ENCODE measurements at places on chromosomes 1 and 21.

- DNase-seq = no peak
These were observed at the start of gene FAM43B for GRCh38 chr1:20551945-20552727. FAM43B (plus strand) TSS chr1:20552573; CDS start chr1:20552974, 401 bp downstream.

GRCh38 chr1:38004284-38005108, 818 bp downstream of the FHL3 start:
- no peak for DNase-seq

GRCh38 chr1:240455228-240455821, 156.6 kb downstream of the GREM2 start:
- DNase-seq = no peak

DNA sequence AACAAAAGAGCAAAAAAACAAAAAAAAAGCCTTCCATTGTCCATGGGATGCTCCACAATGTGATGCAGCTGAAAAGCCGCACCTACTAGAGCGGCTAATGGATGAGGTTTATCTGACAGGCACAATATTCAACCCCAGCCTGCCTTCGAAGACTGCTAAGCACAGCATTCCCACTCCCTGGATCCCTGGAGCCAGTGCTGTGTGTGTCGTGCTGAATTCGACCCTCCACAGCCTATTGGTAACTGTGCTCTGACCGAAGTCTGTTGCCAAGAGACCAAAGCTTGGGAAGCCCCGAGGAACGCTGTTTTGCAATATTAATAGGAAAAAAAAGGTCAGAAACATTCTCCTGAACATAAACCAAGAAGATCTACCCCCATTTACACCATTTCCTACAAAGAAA, 57.2 kb upstream of the PUM1 start:
- no peak for DNase-seq

GRCh38 chr1:213417225-213417820, 366.3 kb downstream of the RPS6KC1 start:
- no peak for DNase-seq

DNA sequence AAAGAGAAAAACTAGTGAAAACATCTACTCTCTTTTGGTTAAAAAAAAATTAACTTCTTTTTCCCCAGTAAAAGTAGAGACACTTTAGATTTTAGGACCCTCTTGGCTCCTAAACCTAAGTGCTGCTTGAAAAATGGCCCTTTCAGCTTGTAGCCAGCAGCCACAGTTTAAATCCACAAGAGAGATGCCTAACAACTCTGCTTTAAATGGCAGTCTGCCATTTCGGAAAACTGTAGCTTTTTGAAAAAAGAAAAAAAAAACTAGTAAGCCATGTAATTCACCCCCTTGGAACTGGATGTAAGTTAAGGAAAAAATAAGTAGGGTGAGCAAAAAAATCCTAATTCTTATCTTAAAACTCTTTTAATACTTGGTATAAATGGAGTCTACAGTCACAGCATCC, 56.0 kb downstream of the LHX9 start:
- DNase-seq = no peak

DNA sequence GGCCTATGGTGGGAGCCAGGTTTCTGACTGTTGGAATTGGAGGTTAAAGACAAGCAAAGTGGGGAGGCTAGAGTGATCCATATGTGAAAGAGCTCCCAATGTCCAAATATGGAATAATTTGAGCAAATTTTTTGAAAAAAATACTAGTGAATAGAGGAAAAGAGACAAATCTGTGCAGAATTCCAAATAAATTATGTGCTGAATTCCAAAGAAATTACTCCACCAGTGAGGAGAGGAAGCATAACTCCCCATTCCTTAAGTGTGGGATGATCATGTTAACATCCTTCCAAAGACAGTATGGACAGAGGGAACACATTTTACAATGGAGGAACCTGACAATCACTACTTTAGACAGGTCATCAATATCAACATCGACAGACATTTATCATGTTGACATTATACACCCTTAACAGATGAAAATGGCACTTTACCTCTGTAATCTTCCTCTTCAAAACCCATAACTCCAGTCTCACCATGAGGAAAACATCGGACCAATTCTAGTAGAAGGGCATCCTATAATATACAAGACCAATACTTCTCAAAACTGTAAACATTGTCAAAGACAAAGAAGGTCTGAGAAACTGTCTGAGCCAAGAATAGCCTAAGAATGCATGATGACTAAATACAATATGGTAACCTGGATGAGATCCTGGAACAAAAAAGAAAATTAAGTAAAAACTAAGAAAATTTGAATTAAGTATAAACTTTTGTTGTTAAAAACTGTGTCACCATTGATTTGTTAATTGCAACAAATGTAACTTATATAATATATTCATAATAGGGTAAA, 71.5 kb upstream of the RGS4 start:
- no peak for DNase-seq

DNA sequence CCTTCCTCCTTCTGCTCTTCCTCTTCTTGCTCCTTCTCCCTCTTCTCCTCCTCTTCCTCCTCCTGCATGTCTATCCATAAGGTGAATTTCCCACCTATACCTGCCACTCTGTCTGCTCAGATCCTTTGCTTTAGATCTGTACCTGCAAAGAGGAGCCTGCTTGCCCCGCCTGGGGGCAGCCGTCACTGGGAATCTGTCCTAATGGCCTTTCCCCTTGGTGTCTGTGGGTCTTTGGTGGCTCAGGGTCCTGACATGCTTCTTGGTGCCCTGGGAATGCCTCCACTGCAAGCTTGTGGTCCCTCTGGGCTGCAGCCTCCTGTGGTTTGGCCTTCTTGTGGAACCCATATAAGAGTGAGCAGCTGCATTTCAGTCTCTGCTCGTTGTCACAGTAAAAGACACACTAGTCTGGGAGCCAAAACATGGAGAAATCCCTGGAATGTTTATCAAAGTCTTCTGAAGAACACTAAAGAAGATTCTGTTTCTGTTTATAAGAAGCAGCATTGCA, 79.5 kb upstream of the CSF3R start:
- DNase-seq = no peak

GRCh38 chr1:41695118-41695745, 210.7 kb upstream of the EDN2 start:
- no peak for DNase-seq

GRCh38 chr1:102071451-102071850, 74.7 kb upstream of the OLFM3 start:
- DNase-seq = no peak

DNA sequence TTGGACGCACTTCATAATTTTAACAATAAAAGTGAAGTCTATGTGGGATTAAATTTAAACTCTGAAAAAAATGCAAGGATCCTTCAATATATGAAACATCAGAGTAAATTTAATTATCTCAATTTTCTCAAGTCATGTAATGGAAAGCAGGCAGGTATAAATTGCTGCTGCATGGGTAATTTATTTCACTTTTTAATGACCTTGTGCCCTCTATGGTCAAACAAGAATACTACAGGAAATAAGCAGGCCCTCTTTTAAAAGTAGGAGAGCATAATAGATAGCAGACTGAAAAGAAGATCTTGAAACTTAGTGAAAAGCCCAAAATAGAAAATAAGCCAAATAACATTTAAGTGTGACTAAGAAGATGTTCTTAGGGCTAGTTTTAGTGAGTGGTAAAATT, 22.9 kb downstream of the BCAS2 start:
- no peak for DNase-seq

GRCh38 chr1:201792534-201793305, 36.2 kb upstream of the IPO9 start:
- peak; percentile 28 for DNase-seq

DNA sequence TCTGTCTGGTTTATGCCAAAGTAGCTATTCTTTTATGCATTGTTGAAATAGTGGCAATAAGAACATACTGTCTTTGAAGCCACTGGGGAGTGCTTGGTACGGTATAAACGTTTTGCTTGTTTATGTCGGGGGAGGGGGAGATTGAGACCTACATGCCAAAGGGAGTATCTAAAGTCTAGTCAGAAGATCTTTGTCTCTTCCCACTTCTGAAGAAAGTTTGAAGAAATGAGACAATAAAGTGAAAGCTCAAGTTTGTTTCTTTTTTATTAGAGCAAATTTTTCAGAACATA, 6.8 kb downstream of the AKIRIN1 start:
- no peak for DNase-seq

GRCh38 chr1:46643368-46643775, 24.8 kb downstream of the ATPAF1 start:
- no peak for DNase-seq

DNA sequence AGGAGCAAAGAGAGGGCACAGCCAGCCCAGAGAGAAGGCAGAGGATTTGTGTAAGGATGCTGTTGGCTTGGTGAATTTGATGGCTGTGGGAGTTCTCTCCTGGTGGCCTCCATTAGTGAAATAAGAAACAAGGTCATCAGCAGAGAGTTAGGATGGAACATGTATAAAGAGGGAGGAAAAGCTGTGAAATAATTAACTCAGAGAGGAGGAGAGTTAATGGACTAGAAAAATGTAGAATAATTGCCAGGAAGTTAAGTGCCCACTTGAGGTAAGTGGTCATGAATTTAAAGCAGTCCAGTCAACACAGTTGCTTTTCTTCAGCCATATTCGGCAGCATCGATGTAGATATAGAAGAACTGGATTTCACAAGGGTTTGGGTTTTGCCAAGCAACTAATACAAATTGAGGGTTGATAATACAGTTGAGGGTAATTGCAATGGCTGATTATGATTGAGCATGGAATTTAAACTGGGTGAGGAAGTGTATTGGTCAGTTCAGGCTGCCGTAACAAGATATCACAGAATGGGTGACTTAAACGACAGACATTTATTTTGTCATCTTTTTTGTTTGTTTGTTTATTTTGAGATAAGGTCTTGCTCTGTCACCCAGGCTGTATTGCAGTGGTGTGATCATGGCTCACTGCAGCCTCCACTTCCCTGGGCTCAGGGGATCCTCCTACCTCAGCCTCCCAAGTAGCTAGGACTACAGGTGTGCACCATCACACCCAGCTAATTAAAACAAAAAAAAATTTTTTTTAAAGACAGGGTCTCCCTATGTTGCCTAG, 31.7 kb upstream of the KLF17 start:
- no peak for DNase-seq

DNA sequence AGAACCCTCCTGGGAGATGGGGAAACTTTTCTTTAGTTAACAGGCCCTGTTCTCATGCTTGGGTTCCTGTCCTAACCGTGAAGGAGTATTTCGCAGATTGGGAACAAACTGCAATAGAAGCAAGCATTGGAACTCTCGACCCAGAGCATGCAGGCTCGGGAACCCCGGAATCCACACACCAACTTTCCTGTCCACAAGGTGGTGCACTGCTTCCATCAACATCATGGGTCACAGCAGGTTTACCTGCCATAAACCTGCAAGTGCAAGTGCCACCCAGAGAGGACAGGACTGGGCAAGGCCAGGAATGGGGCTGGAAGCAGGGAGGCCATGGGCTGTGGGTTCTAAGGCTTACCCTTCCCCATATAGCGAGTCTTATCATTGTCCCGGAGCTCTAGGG, 6.9 kb downstream of the ENO1 start:
- no peak for DNase-seq

DNA sequence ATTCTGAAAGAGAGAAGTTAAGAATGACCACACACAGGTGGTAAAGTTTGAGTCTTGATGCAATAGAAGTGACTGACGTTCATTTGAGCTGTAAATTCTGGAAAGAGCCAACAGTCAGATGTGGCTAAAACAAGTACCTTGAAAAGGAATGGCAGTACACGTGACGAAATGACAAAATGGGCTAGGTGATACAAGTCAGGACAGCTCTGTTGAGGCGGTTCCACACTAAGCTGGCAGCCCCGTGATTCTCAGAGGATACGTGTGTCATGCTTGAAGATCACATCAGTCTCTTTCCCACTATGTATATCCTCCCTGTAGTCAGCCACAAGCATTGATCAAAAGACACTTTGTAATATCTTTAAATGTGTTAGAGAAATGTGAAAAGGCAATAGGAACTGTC, 881.3 kb upstream of the ADGRL2 start:
- DNase-seq = no peak

DNA sequence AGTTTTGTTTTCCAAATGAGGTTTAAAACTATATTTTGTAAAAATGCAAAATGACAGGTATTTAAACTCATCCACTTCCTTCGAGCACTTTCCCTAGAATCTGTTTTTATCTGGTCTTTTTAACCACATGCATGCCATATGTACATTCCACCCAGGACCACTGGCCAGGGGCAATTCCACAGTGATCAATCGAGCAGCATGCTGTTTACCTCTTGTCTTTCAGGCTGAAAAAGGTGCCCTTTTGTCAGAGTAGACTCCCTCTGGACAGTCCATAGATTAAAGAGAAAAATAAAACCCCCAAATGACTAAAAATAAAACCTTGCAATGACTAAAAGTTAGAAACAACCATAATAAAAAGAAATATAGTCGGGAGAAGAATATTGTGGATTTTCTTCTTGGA, 313.3 kb downstream of the LMO4 start:
- DNase-seq = no peak

GRCh38 chr1:225754940-225755641, 22.5 kb upstream of the SRP9 start:
- DNase-seq = no peak

- no peak for DNase-seq
These were observed 28.9 kb downstream of the ITLN2 start for GRCh38 chr1:160925652-160926244.

DNA sequence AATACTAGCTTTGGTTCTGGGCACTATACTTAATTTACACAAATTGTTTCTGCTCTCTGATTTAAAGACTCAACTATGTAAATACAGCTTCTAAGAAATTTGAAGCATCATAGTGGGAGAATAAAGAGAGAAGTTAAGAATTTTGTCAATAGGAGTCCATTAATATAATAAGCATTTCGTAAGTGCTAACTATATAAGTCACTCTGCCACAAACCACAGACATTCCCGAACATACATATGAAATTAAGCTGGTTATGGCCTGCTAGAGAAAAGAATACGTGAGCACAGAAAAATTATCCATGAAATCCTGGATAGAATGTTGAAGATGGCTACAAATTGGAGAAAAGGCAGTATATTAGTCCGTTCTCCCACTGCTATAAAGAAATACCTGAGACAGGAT, 526.2 kb downstream of the MRPL39 start:
- DNase-seq = no peak

DNA sequence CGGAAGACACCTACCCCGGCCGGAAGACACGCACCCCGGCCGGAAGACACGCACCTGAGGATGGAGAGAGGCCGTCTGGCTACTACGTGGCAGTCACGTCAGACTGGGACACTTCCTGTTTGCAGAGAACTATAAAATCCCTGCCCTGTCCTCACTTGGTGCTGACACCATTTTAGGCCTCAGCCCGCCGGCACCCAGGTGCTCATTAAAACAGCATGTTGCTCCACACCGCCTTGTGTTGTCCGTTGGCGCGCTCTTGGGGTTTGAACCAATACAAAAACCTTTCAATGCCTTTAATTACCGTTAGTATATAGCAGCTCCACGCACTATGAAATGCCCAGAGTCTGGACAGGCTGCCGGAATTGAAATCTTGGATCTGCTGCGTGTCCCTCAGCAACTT, 34.7 kb downstream of the VN1R5 start:
- no peak for DNase-seq

- no peak for DNase-seq
These were observed 198.8 kb upstream of the SGIP1 start for GRCh38 chr1:66335125-66335524.

Data from activated T-cell treated with anti-CD3 and anti-CD28 coated beads for 4 hours (primary cell).